ENCODE measurements at places on chromosomes 3 and 15. TPM values are rescaled to one million over a fixed set of nuclear protein-coding genes. Genes with fewer than 3 reads are reported as not detected.

Gene MASP1
- 0.06 TPM for total RNA-seq

Gene RTP3
- total RNA-seq = not detected

Gene MESD
- total RNA-seq = 37.2 TPM

Gene GUCA1C
- total RNA-seq = not detected

Gene ATP10A
- 9.8 TPM for total RNA-seq

Gene LRRN1
- total RNA-seq = not detected

Gene IL5RA
- not detected for total RNA-seq

Gene C3orf52
- total RNA-seq = 11.7 TPM

Gene PTPRG
- 3.1 TPM for total RNA-seq

Gene ZIC4
- not detected for total RNA-seq

Gene GOLGA6L7
- not detected for total RNA-seq

Gene COLQ
- 0.29 TPM for total RNA-seq

Gene MFSD1
- total RNA-seq = 40.9 TPM

Gene SLC9A9
- 0.23 TPM for total RNA-seq

Gene SH2D7
- not detected for total RNA-seq

Gene NDN
- total RNA-seq = 0.05 TPM

Gene ST8SIA2
- 0.70 TPM for total RNA-seq

Gene TRPM1
- not detected for total RNA-seq

Gene NR2E3
- 0.31 TPM for total RNA-seq

Gene PEX5L
- not detected for total RNA-seq

Gene RPL22L1
- total RNA-seq = 276 TPM

Gene SNUPN
- total RNA-seq = 30.5 TPM

Gene SHF
- 0.88 TPM for total RNA-seq

Gene CACNA1D
- 1.2 TPM for total RNA-seq

Gene TMEM108
- not detected for total RNA-seq

Gene VEPH1
- 0.70 TPM for total RNA-seq

Gene CSPG5
- 0.84 TPM for total RNA-seq

Gene SERINC4
- total RNA-seq = 0.08 TPM

Measured in A549 treated with Hydrocortisone at 1 μM for 4 hours (cell line).